Left renal cortex interstitium (tissue), 4 donors: ENCODE measurements at places on chromosomes 1 and 21.

- DNase-seq: no peak
Measured at GRCh38 chr1:66984491-66984890, 59.7 kb downstream of the MIER1 start.

DNA sequence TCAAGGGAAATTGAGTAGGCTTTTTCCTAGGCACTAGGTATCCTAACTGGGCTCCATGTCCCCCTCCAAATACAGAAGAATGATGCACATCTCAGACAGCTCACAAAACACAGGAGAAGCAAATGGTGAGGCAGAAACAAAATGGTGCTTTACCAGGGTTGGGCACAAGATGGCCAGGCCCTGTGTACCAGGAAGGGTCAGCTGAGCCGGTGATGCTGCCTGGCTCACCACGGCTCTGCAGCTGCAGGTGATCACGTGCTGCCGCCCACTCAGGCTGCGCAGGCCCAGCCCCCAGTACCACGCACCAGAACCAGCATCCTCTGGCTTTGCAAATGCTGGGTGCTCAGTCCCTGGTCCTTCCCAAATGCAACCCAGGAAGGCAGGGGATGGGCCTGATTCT is 993 bp upstream of the DSCAM start:
- DNase-seq: no peak

DNA sequence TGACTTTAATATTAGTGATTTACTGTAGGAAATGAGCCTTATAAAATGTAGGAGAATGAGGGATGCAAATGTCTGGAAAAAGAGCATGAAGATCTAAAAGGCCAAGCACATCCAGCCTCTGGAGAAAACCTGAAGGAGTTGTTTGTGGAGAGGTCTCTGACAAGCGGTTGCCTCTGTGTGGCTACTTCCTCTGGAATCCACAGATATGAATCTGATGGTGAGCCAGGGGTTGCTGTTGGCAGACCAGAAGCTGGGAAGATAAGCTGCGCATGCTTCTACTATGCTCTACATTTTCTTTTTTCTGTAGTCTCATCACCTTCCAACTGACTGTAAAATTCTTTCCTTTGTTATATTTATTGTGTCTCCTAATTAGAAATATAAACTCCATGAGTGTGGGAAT is 248.6 kb downstream of the OLFM3 start:
- DNase-seq: no peak

DNA sequence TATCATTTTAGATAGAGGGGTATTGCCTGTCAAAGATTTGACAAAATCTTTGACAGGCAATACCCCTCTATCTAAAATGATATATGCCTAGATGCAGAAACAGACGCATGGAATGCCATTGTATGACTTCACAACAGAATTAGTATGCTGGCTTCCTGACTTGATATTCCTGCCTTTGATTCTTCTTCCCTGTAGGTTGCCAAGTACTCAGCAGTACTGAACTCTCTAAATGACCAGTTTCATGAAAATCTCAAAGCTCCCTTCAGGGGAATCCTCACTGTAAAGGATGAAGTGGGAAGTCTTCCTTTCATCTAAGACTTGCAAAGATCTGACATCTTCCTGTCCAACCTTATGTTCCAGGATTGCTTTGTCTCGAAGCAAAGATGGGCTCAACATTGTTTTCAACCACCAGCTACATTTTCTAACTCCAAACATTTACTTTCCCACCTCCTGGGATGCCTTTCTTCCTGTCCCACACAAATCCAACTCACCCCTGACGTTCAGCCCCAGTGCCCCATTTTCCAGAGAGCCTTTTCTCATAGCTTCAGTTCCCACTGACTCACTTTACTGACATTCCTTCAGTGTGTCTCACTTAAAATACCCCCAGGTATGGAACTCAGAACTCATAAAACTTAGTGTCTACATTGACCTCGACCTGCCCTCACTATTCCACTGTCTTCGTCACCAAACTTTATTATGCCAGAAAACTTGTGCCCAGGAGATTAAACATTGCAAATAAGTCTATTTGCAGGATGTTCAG is 67.3 kb upstream of the KCNJ6 start:
- DNase-seq: no peak

DNA sequence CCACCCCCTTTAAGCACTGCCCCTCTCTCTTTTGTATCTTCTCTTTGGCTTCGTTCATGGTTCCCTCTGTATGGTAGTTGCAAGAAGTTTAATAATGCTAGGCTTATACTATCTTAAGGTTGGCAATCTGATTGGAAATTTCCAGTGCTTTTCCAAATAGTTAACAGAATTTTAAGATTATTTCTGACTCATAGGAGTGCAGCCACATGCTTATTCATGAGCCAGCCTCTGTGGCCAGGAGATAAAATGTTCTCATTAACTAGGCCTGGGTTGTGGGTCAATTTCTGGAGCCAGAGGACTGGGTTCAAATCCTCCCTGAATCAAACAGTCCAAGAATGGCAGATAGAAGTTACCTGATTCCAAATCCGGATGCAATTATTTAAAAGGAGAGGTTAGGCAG is 103.1 kb downstream of the ATP6V1G3 start:
- DNase-seq: no peak

- DNase-seq: no peak
Measured at GRCh38 chr21:44722731-44723130, 11.4 kb upstream of the TSPEAR start.

- DNase-seq: no peak
Measured at GRCh38 chr1:41487126-41488039, 2.9 kb upstream of the EDN2 start.

- DNase-seq: no peak
Measured at GRCh38 chr1:39283858-39284257, 79.4 kb downstream of the MACF1 start.

- no peak for DNase-seq
Measured at GRCh38 chr1:41882486-41882885, 36.2 kb downstream of the HIVEP3 start.

GRCh38 chr1:57748719-57749118 is 324.9 kb upstream of the DAB1 start:
- no peak for DNase-seq

DNA sequence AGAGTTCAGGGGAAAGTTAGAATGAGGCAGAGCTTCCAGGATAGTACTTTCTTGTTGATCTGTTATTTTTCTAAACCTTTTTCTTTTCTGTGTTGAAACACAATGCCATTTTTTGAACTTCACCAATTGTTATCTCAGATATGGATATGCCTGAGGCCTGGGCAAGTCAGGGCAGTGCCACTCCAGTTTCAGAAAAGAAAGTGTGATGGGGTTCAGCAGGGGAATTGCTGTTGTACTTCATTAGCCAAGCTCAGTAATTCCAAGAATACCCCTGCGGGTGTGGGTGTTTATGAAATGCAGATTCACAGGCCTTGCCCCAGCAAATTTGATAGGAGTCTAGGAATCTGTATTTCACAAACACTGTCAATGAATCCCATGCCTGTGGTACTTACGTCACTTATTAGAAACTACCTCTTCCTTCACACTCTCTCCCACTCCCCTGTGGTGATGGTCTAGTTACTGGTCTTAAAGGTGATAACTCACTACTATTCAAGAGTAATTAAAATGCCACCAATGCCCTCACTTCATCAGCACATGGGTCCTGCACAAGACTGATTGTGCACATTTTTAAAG is 142.3 kb downstream of the PBX1 start:
- DNase-seq: no peak

- no peak for DNase-seq
Measured at GRCh38 chr1:4652631-4653327, 1.6 kb upstream of the AJAP1 start.

- no peak for DNase-seq
Measured at GRCh38 chr1:62090016-62090415, 104.6 kb upstream of the L1TD1 start.

DNA sequence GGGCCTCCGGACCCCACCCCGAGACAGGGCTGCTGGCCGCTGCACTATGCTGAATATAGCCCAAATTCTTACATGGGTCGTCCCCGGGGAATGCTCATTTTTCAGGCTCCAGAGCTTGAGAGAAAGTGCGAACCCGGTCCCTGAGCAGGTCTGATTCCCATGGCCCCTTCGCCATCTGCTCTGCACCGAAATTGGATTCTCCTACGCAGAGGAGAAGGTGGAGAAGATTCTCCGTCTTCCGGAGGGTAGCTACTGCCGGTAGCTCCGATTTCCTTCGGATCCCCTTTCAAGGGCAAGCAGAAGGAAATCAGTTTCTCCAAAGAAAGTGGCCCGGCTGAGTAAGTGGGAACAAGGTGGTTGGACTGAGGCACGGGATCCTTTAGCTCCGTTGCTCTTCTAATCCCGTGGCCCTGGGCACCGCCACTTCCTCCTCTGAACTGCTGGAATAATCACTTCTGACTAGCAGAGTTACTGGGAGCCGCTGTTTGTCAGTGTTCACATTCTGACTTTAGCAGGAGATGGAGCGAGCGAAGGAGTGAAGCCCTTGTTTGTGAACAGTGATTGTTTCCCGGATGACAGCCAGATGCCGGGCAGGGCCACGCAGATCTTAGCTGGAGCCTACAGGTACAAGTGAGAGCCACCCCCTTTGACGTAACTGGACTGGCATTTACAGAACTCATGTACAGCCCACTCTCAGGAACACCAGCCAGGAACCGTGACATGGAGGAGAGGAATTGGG is 1.1 kb upstream of the ZNF496 start:
- no peak for DNase-seq

GRCh38 chr21:45031571-45032191 is 42.7 kb upstream of the ADARB1 start:
- DNase-seq: no peak

DNA sequence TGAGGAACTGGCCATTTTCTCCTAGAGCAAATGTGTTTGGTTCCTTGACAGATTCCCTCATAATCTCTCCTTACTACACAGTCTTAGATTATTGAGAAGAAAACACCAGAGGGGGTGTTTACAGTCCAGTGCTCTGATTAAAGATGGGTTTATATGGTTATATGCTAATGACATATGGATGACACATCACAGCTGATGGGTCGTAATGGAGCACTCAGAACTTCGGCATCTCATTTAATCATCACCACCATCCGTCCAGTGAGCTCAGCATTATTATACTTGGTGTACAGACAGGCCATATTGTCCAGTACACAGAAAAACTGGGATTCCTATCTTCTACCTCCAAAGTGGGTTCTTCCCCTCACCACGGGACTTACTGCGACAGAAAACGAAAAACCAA is 22.3 kb upstream of the NR5A2 start:
- DNase-seq: no peak

- no peak for DNase-seq
Measured at GRCh38 chr21:43731891-43732711, 13.2 kb downstream of the PDXK start.

DNA sequence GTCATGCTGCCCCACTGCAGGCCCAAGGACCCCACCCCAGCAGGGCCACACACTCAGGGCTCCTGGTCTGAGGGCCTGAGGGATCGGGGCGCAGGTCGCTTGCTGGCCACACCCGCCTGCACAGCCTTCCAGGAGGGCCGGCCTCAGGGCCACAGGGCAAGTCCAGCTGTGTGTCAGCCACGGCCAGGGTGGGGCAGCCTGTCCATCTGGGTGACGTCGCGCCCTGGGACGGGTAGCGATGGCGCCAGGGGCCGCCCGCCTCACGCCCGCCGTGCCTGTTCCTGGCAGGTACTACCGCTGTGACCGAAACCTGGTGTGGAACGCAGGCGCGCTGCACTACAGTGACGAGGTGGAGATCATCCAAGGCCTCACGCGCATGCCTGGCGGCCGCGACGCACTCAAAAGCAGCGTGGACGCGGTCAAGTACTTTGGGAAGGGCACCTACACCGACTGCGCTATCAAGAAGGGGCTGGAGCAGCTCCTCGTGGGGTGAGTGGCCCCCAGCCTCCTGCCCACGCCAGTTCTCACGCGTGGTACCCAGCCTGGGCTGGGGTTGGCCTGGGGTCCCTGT is 2.5 kb downstream of the COL6A1 start:
- DNase-seq: no peak

GRCh38 chr1:59413327-59413720 is 116.4 kb downstream of the FGGY start:
- no peak for DNase-seq

DNA sequence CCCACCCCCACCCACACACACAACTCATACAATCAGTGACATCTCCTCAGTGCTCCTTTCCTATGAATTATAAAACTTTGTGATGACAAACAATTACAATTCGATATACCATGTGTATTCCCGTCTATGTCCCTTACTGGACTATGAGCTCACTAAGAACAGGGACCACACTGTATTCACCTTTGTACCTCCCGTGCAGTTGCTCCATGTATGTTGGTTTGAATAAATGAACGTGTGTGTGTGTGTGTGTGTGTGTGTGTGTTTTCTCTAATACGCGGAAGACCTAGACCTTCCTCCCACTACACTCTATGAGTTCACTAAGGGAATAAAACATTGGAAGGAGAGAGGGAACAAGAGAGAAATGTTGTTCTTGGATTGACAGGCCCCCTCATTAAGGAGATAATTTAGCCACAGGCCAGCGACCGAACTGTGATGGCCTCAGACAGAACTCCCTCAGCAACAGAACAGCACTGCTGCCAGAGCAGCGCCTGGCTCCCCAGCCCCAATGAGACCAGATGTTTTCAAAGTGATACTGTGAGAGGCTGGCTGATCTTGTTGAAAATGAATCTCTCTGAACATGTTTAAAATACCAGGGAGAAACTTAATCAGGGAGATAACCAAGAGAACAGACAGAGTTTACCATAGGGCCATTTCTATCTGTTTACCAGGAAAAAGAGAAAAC is 21.7 kb downstream of the BCAR3 start:
- no peak for DNase-seq

DNA sequence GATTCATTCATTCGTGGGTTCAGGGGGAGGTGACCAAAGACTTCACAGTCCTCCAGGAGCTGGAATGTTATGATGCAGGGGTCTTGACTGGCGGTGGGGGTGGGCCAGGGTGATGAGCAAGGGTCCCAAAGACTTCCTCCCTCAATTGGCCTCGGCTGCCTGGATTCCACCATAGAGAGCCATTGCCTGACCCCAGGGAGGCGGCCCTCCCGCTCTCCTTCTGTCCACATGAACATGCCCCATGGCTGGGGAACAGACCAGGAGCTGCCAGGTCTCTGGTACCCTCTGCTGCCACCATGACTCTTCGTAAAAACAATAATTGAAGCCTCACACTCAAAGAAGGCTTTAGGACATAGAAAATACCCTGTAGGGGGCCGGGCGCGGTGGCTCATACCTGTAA is 102.5 kb upstream of the CASZ1 start:
- no peak for DNase-seq

- DNase-seq: no peak
Measured at GRCh38 chr21:41733951-41734689, 32.7 kb downstream of the RIPK4 start.

GRCh38 chr1:66693856-66694255 is 58.4 kb upstream of the DYNLT5 start:
- no peak for DNase-seq

DNA sequence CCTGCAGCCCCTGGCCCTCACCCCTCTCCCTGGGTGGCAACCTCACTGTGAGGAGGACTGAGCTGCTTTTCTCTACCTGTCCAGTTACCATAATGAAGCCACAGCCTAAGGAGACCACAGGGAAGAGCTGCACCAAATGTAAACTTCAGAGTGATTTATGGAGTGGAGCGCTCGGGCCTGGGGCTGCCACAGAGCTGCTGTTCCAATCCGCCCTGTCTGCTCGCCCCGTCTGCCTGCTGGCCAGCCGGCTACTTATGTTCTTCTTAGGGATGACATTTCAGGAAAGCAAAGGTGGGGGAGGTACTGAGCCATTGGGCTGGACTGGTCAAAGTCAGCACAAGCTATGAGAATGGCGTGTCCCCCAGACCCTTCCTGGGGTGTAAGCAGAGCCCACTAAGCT is 17.9 kb downstream of the SYT6 start:
- no peak for DNase-seq
